GF-D8 (cell line): ENCODE measurements at places on chromosomes 3 and 15.

DNA sequence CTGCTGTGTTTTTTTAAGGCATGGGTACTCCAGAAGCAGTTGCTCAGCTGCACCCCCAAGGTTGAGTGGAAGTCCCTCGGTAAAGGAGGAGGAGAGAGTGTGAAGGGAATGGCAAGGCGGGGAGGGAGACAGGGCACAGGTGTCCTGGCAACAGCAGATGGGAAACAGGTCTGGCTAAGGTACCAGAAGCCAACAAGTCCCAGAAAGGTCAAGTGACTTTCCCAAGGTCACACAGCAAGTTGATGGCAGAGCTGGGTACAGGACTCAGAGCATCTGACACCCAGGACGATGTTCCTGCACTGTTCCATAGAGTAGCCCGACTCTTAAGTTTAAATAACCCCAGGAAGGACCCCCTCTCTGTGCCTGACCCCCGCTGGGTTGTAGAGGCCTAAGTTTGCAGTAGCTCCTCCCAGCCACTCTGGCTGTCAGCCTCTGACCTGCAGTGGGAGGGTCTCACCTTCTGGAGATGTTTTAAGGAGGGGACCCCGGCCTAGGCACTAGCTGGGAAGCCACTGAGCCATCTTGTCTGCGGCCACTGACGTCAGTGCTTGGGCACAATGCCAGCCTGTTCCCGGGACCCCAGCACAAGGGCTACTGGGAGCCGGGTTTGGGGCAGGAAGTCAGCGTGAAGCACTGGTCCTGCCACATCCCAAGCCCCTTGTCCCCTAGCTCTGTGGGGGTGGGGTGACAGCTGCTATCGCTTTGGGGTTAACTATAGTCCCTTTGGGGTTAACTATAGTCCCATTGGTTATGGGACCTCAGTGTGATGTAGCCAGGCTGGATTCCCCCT, 10.5 kb downstream of the CSK start:
- DNase-seq = no peak

DNA sequence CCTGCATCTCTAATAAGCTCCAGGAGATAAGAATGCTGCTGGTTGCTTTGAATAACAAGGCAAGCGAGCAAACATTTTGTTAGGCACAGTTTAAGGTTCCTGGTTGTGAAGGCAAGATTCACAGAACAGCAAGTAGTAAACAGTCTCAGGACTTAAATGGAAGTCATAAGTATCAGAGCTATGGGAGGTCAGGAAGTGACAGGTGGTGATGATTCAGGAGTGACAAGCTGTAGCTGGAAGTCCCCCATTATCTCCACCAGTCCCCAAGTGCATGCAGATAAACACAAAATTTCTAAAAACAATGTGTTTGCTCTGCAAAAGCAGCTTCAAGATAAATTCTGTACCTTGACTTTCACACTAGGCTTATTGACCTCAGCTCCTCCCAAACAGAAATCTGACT, 3.3 kb downstream of the FETUB start:
- DNase-seq = no peak

DNA sequence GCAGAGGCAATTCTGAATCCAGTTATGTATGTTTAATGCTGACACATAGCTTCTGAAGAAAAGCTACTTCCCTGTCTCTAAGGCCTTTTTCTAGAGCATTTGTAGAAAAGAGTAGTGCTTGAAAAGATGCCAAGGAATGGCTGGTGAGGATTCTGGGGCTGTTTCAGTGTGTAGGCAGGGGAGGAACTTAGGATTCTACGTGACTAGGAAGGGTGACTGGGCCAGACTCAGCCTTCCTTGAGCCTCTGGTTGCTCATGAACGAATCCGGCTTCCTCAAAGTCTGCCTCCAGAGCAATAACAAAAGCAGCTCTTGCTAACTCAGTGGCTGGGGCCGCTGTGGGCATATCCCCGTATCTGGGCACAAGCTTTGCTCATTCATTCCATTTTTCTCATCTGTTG, 104.8 kb upstream of the WNT5A start:
- DNase-seq = no peak

GRCh38 chr15:77749236-77749997, 116.7 kb upstream of the LINGO1 start:
- no peak for DNase-seq
